ENCODE measurements at places on chromosomes 3 and 15. TPM values are rescaled to one million over a fixed set of nuclear protein-coding genes. Genes with fewer than 3 reads are reported as not detected.

GXYLT2 gene
- total RNA-seq = 4.7 TPM

SLC25A20 gene
- 8.6 TPM for total RNA-seq

GOLGA6C gene
- not detected for total RNA-seq

MYO5A gene
- total RNA-seq = 126 TPM

Data from temporal lobe (tissue), 4 donors.